ENCODE measurements at places on chromosomes 1 and 21. TPM values are rescaled to one million over a fixed set of nuclear protein-coding genes. Genes with fewer than 3 reads are reported as not detected.

DNA sequence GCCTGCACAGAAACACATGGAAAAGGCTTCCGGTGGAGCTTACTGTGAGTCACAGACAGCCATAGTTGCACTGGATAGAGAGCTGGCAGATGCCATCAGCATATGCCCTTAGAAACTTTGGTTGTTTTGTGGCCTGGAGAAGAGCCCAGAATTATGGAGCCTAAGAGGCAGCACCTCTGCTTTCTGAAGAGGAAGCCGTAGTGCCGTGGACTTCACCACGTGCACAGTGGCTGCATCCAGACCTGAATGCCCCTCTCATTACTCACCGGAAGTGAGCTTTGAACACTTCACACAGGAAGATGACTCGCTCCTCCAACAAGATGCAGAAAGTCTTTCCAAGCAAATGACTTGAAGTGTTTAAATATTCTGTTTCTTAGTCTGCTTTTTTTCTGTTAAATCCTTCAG, 28.4 kb downstream of the JUN start:
- peak; percentile 98 for DNase-seq

- DNase-seq: no peak
Observed at GRCh38 chr1:91712981-91713841, 172.7 kb downstream of the TGFBR3 start.

DNA sequence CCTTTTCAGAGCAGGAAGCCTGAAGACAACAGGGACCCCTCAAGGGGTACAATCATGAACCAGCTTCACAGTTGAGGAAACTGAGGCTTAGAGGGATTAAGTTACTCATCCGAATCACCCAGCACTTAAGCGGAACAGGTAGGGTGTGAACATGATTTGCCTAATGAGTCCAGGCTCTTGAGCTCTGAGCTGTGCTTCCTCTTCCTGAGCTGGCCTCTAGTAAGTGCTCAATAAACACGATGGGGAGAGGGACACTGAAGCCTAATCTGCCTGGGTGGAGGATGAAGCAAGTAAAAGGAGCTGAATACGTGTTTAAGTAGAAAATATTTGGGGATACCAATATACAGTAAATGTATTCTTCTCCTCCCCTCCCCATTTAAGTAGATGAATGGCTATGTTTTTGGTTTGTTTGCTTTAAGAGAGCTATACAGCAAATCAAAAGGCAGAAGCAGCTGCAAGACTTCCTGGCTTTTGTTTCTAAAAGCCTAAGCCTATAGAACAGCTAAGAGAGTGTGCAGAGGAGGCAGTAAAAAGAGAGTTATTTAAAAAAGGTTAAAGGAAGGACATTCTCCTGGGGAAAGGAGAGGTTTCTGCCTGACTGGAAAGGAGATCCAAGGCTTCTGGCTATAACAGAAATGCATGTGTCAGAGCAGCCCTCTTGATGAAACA, 20.5 kb downstream of the STPG1 start:
- no peak for DNase-seq

- peak; percentile 37 for DNase-seq
Observed at GRCh38 chr21:46038871-46039397, 57.4 kb downstream of the COL6A1 start.

- no peak for DNase-seq
Observed at GRCh38 chr1:78410643-78411042, 80.1 kb upstream of the PTGFR start.

GRCh38 chr1:33317946-33318345, 3.0 kb downstream of the A3GALT2 start:
- DNase-seq: no peak

DNA sequence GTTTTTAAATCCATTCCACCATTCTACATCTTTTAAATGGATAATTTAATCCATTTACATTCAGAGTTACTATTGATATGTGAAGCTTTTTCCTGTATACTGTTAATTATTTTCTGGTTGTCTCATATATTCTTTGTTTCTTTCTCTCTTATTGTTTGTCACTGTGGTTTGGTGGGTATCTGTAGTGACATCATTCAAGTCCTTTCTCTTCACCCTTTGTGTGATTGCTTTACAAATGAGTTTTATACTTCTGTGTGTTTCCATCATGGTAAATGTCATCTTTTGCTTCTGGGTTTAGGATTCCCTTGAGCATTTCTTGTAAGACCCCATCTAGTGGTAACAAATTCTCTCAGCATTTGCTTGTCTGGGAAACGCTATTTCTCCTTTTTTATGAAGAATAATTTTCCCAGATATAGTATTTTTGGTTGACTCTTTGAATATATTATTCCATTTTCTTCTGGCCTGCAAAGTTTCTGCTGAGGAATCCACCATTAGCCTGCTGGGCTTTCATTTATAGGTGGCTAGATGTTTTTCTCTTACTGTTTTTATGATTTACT, 10.2 kb downstream of the LY9 start:
- no peak for DNase-seq

- DNase-seq: peak; percentile 64
Observed at GRCh38 chr1:12518931-12519692, 98.9 kb downstream of the DHRS3 start.

ZNF691 gene
- 6.3 TPM for total RNA-seq

TLR5 gene
- total RNA-seq: 0.17 TPM

SMPDL3B gene
- total RNA-seq: 17.9 TPM

ALX3 gene
- total RNA-seq: not detected

GPR3 gene
- total RNA-seq: not detected

ZMYND12 gene
- 0.87 TPM for total RNA-seq

Data from renal cortical epithelial cell (primary cell).